SHP77 treated with DMSO at 0.1 percent for 48 hours (cell line): ENCODE measurements at places on chromosomes 6 and 20.

DNA sequence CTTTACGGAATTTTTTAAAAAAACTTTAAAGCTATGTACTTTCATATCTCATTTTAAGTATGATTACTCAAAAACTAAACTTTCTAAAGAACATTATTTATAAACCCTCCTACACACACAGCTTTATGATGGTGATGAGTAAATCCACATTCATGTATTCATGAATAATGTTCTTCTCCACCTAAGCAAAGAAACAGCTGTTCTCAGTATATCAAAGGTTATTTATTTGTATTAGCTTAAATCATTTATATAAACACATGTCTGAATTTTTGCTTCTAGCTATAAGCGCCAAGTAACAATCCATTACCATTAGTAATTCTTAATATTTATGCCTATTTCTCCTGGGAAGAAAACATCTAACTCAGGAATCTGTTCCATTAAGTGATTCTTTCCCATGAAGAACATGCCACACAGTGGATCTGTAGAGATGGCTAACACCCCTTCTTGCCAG, 63.3 kb downstream of the SMLR1 start:
- no peak for DNase-seq

- no peak for DNase-seq
Observed at GRCh38 chr6:40640599-40641227, 53.5 kb upstream of the LRFN2 start.

DNA sequence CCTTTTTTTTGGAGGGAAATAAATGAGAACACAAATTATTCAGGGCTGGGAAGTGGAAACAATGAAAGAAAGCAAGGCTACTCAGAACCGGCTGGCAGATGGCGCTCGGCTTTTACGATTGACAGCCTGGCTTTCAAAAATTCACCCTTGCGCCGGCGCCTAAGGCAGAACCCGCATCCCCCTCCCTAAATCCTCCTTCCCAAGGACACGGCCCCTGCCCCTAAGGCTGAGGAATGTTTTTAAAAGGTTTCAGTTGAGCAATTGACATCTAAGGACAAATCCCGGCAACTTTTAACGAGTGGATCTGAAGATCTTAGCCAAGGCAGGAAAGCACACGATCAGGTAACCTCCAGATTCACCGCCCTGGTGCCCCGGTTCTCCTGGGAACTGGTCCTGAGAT, 16.3 kb downstream of the GNAS start:
- DNase-seq = peak; percentile 40

GRCh38 chr20:44706301-44707017, 8.7 kb upstream of the CCN5 start:
- no peak for DNase-seq

DNA sequence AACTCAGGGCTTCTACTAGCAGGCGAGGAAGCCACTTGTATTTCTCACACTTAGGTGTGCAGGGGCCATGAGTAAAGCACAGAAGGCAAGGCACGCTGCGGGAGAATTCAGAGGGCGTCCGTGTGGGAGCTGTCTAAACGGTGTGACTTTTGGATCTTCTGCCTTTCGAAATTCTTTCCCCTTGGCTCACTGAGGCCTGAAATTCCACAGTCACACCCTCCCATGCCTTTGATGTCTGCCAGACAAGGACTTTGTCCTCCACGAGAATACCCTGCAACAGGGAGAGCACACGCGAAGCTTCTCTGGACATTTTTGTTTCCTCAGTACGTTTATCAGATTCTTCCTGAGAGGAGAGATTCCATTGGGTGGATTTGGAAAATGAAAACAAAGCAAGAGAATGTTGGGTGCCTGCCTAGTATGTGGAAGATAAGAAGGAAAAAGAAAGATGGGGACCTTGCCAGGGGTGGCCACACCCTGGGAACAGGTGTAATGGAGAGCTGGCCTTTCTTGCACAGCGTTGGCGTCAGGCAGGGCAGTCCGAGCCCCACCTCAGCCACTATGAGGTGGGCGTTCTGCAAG, 235.7 kb downstream of the MYLK4 start:
- no peak for DNase-seq

GRCh38 chr6:145863988-145864616, 49.5 kb upstream of the FBXO30 start:
- no peak for DNase-seq

DNA sequence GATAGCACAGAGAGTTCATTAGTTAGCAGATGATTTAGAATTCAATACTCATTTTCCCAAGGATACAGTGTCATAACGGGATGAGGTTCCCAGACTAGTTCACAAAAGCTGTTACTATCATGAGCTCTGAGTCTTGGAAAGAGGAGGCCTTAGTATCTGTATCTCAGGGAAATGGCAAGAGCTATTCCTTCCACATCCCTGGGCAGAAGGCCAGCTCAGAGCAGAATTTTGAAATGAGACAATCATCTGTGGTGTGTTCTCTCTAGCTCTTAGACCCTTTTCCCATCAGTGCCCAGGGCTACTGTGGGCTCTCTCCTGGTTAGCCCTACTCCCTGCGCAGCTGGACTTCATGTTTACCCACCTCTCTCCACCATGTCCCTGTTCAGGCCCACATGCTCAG, 64.5 kb downstream of the JAG1 start:
- no peak for DNase-seq

DNA sequence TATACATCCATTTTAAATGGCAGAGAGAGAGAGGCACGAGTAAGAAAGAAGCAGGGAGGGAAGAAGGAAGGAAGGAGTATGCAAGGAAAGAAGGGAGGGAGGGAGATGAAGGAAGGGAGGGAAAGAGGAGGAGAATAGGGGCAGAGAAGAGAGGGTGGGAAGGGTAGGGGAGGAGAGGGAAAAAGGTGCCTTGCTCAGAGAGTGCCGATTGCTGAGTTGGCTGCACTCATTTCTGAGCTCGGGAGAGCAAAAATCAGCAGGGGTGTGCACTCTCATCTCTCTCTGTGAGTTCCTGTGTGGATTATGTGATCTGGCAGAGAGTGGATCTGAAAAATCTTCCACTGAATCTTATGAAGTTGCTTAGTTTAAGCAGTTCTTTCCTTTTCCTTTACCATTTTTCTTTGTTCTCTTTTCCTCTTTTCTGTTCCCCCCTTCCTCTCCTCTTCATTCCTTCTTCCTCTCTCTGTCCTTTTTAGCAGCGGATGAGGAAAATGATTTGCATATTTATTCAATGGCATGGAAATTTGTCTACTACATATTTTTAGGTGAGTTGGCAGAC, 108.7 kb downstream of the PERP start:
- no peak for DNase-seq

GRCh38 chr6:143570147-143570853, 58.8 kb upstream of the FUCA2 start:
- DNase-seq = no peak

DNA sequence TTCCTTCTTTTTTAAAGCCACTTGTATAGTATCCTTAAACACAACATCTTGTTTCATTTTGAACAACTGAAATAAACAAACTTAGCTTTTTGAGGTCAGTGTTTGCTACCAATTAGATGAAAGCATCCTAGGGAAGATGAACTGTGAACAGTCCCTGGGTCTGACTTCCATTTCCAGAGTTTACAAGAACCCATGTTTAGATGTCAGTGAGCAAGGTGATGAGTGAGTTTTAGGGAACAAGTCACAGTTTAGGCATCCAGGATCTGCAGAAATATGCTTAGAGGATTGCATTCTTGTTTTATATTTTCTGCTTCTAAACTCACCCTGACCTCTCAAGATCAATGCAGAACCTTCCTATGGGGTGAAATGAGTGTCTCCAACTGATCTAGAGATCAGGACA, 3.0 kb downstream of the ZC2HC1B start:
- DNase-seq = no peak

GRCh38 chr20:19735446-19735845, 22.6 kb upstream of the RIN2 start:
- peak; percentile 55 for DNase-seq
